ENCODE measurements at places on chromosomes 12 and 14. TPM values are rescaled to one million over a fixed set of nuclear protein-coding genes. Genes with fewer than 3 reads are reported as not detected.

The CCDC196 gene
- not detected for total RNA-seq

The SELPLG gene
- total RNA-seq = 0.23 TPM

The CCDC197 gene
- total RNA-seq = not detected

The PUS7L gene
- 22.0 TPM for total RNA-seq

The HOXC4 gene
- total RNA-seq = 2.4 TPM

The CD4 gene
- total RNA-seq = not detected

The SMIM41 gene
- total RNA-seq = not detected

The DIO2 gene
- 3.5 TPM for total RNA-seq

The CCDC184 gene
- total RNA-seq = 0.51 TPM

The FAM222A gene
- total RNA-seq = 2.4 TPM

The RDH5 gene
- total RNA-seq = 4.5 TPM

The RTN1 gene
- total RNA-seq = 2.4 TPM

The HECTD1 gene
- total RNA-seq = 121 TPM

The PTCSC3 gene
- total RNA-seq = not detected

The GNS gene
- 60.9 TPM for total RNA-seq

The SDR9C7 gene
- not detected for total RNA-seq

The TSPAN11 gene
- total RNA-seq = 0.15 TPM

The RERGL gene
- total RNA-seq = not detected

The TMX1 gene
- 106 TPM for total RNA-seq

The IL31 gene
- total RNA-seq = not detected

The COCH gene
- total RNA-seq = 43.5 TPM

The PITPNM2 gene
- total RNA-seq = 1.1 TPM

The CCDC177 gene
- total RNA-seq = not detected

The CLEC4C gene
- not detected for total RNA-seq

The SLC7A8 gene
- 0.91 TPM for total RNA-seq

The DEPDC4 gene
- total RNA-seq = 2.4 TPM

The OR6C2 gene
- total RNA-seq = not detected

The GPR84 gene
- not detected for total RNA-seq

The OR6C68 gene
- not detected for total RNA-seq

The PABPN1 gene
- total RNA-seq = 92.2 TPM

The C3AR1 gene
- total RNA-seq = 0.40 TPM

All from Daoy (cell line).